ENCODE measurements at places on chromosomes 6 and 20. TPM values are rescaled to one million over a fixed set of nuclear protein-coding genes. Genes with fewer than 3 reads are reported as not detected.

Gene PLN
- total RNA-seq = 1.3 TPM

Gene SAPCD1
- total RNA-seq = 1.2 TPM

Gene MRAP2
- 1.6 TPM for total RNA-seq

Gene FAM209B
- total RNA-seq = 0.42 TPM

Gene SOBP
- 4.1 TPM for total RNA-seq

Gene GPR6
- not detected for total RNA-seq

DNA sequence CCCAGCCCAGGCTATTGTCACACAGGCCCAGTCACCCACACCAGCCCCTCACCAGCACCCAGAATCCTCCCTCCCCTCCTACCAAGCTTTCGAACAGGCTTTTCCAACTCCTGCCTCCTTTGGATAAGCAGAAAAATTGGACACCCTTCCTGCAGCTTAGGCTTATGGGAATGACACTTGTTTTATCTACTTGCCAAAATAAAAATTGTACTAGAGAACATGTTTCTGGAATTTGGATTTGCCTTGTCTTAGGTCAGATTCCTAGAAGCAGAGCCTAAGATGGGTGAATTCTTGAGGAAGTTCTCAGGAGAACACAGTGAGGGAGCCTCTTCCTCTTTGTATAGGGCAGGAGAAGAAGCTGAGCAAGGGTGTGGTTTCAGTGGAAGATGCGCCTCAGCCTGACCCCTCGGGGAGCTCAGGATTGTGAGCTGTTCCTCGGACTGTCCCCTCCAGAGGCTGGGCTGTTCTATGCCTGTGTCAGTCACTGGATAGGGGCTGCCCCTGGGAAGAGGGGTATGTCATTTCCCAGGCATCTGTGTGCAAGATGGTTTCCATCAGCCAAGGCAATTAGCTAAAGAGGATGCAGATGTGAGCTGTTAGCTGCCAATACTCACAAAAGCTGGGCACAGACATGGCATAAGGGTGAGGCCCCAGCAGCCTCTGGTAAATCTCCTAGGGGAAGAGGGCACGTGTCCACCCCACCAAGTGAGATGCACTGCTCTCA is 33.9 kb downstream of the ITPR3 start:
- H3K27me3 ChIP-seq = no peaks in the 10 kb centered on the region
- DNase-seq = no peak
- peaks cover 29% of the 10 kb centered on the region for H3K36me3 ChIP-seq
- H3K4me3 ChIP-seq = no peak overlapping the region

GRCh38 chr20:38752029-38752428 is 3.8 kb downstream of the ACTR5 start:
- H3K27ac ChIP-seq = no peak overlapping the region
- no peak for DNase-seq
- H3K4me3 ChIP-seq = no peak overlapping the region
- H3K4me1 ChIP-seq = peaks cover 8% of the 10 kb centered on the region

DNA sequence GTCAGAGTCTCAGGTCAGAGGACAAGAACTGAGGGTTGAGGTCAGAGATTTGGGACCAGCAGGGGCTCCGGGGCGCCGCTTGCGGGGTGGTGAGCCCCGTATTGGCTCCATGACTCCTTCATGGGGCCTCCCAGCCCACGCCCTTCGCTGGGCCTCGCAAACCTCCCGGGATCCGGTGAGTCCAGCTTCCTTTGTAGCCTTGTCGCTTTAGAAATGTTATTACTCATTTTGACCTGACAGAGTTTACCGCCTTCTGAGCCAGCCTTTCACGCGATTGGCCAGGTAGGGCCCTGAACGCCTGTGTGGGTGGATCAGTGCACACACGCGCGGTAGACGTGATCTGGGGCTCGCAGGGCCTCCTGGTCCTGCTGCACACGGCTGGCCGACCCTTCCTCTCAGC is 181.1 kb downstream of the ERMARD start:
- H3K36me3 ChIP-seq = no peaks in the 10 kb centered on the region
- no peaks in the 10 kb centered on the region for H3K4me1 ChIP-seq
- no peak overlapping the region for H3K4me3 ChIP-seq
- H3K27me3 ChIP-seq = no peaks in the 10 kb centered on the region

DNA sequence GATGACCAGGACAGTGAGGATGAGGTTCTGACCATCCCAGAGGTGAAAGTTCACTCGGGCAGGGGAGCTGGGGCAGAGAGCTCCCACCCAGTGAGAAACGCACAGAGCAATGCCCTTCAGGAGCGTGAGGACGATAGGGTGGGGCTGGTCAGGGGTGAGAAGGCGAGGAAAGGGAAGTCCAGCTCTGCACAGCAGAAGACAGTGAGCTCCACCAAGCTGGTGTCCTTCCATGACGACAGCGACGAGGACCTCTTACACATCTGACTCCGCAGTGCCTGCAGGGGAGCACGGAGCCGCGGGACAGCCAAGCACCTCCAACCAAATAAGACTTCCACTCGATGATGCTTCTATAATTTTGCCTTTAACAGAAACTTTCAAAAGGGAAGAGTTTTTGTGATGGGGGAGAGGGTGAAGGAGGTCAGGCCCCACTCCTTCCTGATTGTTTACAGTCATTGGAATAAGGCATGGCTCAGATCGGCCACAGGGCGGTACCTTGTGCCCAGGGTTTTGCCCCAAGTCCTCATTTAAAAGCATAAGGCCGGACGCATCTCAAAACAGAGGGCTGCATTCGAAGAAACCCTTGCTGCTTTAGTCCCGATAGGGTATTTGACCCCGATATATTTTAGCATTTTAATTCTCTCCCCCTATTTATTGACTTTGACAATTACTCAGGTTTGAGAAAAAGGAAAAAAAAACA is 16.6 kb upstream of the SLC22A1 start:
- H3K27me3 ChIP-seq = no peaks in the 10 kb centered on the region
- H3K36me3 ChIP-seq = peaks cover 61% of the 10 kb centered on the region
- H3K4me3 ChIP-seq = no peak overlapping the region

GRCh38 chr6:31737315-31737990 is 1.1 kb upstream of the CLIC1 start:
- peak overlapping the region; percentile 34 for H3K4me3 ChIP-seq
- no peak for DNase-seq
- H3K4me1 ChIP-seq = peaks cover 75% of the 10 kb centered on the region

- no peaks in the 10 kb centered on the region for H3K27me3 ChIP-seq
- no peaks in the 10 kb centered on the region for H3K36me3 ChIP-seq
- H3K4me3 ChIP-seq = no peak overlapping the region
- no peak for DNase-seq
Observed at GRCh38 chr6:43386492-43386891, 17.0 kb upstream of the ZNF318 start.

DNA sequence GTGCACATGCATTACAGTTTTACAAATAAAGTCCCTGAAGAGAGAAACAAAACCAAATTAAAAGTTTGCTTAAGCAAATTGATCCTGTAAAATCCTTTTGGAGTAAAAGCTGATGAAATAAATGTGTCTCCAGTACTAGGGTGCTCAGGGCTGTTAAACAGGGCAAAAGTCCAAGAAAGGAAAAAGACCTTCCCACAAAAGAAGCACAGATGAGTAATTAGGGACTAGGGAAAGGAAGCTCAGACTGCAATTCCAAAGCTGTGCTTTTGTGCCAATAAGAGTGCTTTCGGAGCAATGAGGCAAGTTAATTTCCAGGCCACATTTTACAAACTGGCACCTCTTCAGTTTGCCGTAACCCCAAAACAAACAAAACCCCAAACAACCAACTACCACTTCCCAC is 10.4 kb upstream of the RNF182 start:
- peaks cover 22% of the 10 kb centered on the region for H3K27me3 ChIP-seq
- no peaks in the 10 kb centered on the region for H3K36me3 ChIP-seq
- H3K27ac ChIP-seq = no peak overlapping the region
- no peak for DNase-seq
- H3K4me3 ChIP-seq = no peak overlapping the region
